Inflammatory macrophage treated with lipopolysaccharide for 1 hour (primary cell): ENCODE measurements at places on chromosomes 6 and 20.

GRCh38 chr20:23287354-23288190, 63.0 kb upstream of the NXT1 start:
- DNase-seq, result no peak

DNA sequence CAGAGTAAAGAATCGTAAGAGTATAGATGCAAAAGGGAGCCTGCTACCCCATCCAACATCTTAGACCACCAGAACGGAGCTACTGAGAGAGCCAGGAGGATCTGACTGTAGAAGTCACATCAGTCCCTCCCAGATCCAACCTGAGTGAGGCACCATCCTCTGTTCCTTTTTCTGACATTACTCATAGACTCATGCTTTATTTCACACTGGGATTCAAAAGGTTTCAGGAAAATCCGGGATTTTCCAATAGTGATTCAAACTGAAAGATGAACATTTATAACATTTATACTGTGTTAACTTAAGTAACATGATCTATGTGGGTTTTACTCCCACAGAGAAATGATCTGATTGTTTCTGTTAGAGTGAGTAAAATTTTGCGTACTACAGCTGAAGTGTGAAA, 868.6 kb upstream of the GJE1 start:
- peak; percentile 1 for DNase-seq

DNA sequence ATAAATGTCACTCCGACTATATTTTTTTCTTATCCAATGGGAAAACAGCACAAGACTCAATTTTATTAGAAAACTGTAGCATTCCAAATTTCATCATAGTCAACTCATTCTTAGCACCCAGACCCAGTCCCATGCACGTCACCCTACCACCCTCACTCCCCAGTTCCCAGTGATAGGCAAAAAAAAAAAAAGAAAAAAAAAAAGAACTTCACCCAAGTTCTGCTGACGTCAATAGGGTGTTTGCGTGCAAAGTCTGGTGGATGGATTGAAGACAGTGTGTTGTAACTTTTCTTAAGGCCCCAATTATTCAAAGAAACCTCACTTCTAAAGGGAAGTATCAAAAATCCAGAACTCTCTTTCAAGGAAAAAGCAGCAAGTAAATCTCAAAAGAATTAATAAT, 213.9 kb upstream of the PRDM1 start:
- peak; percentile 85 for DNase-seq

DNA sequence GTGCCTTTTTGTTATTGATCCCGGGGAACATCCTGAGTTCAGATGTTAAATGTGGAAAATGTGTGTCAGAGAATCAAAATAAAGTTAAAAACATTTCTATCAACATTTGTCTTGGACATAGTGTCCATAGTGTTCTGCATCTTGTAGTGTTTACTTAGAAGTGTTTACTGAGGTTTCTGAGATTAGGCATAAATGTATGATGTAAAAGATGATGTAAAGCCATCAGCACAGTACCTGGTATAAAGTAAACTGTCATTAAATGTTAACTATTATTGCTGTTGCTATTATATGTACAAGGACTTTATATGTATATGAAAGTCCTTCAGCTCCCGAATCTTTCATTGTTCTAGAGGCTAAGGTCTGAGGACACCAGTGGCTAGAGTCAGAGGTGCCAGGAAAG, 28.2 kb upstream of the VEGFA start:
- DNase-seq, result no peak

DNA sequence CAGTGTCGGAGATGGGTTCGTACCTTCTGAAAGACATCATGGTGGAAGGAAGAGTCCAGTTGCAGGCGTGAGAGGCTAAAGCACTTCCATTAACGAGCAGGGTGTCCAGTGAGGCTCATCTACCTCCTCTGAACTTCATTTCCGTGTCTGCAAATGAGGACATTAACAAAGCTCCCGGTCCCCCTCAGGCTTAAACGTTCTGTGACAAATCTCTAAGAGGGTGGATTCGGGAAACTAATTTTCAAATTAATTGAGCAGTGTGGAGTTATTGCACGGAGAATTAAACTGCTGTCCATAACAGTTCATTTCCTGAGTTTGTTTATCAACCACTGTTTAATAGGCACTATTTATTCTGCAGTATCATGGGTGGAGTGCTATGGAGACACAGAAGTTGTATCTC, 68.2 kb downstream of the TRMT6 start:
- DNase-seq, result no peak

- no peak for DNase-seq
These were observed 397.2 kb downstream of the SAMD5 start for GRCh38 chr6:147905711-147906110.

DNA sequence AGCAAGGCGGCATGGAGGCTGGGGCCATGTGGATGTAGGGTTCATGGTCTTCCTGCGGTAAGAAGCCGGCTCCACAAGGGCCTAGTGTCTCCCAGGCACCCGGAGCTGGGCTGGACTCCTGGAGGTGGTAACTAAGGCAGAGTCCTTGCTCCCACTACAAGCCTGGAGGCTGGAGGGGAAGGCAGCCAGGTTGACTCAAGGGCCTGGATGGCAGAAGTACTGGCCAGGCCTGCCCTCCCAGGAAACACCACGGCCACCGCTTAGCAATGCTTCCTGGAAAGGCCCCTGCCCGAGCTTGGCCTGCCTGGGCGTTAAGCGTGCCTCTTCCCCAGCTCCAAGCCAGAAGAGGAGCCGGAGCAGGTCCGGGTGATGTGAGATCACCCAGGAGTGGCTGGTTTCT, 182.0 kb downstream of the ZDHHC14 start:
- no peak for DNase-seq

GRCh38 chr6:101001012-101001411, 119.9 kb upstream of the ASCC3 start:
- peak; percentile 36 for DNase-seq

DNA sequence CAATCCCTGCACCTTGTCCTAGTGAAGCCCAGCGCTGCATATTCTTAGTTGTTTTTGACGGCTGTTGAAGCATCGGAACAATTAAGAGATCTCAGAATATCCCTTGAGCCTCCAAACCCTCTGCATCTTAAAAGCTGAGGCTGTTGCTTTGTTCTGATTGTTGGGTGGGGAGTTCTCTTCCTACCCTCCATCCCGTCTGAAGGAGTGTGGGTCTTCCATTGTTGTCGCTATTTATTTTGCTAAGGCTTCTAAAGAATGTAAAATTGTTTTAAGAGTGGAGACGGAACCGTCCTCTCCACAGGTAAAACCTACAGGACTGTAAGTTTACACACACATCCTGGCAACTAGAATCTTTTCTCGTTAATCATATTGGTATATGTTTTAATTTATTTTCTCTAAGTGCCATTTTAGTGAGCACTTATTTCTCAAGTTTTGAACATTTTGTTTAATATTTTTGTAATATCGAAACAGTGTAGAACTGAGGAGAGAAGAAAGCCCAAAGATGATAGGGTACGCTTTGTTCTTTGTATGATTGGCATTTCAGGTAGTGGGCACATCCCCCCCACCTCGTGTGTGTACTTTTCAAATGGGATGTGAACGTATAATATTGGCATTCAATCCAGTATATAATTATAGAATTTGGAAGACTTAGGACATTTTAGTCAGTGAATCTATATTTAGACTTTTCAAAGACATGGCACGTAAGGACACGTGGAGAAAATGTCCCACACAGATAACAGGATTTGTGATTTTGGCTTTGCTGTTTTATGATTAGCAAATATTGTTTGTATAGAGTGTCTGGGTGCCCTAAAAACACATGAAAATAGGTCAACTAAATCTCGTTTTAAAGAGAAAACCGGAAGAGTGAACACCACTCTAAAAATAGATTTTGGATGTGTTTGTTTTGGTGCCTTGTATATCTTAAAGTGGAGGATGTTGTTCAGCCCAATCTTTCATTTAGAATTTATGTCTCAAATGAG, 1.3 kb downstream of the RNF146 start:
- no peak for DNase-seq

DNA sequence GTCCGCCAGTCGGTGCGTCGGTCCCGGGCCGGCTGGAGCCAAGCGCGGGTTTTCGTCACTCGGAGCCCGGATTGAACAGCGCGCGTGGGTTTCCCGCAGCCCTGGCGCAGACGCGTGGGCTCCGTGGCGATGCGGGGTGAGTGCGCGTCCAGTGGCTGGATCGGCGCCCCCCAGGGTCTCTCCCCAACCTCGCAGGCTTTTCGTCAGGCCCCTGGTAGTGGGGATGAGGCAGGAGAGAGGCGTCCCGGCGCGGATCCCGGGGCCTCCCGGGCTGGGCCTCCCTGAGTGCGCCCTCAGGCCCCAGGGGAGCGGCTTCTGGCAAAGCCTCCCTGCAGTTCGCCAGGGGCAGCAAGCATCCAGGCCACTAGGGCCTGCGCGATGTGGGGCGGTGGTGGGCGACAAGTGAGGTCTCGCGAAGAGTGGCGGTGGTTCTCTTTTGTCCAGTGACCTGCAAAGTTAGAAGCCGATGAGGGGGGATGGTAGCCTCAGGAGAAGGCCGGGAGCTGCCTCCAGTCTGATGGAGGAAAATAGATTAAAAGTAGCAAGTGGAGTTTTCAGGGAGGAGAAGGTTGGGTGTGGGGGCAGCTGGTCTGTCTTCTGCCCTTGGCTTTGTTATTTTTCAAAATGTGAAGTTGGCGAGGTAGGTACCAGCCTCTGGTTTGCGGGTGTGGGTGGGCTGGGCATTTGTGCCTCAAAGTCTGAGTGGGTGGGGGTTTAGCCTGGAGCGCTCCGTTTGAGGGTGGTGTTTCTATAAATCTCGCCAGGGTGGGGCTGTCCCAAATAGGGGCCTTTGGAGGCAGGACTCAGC, 1.6 kb downstream of the TOX2 start:
- no peak for DNase-seq

- DNase-seq, result no peak
These were observed 296.4 kb downstream of the KHDRBS2 start for GRCh38 chr6:61989616-61990015.

GRCh38 chr6:366389-367297, 24.9 kb upstream of the IRF4 start:
- no peak for DNase-seq

GRCh38 chr20:46820682-46821081, 74.0 kb upstream of the EYA2 start:
- DNase-seq, result peak; percentile 1

GRCh38 chr6:32972353-32973143, 4.2 kb downstream of the BRD2 start:
- DNase-seq, result peak; percentile 61

- no peak for DNase-seq
These were observed 127.6 kb upstream of the PMEPA1 start for GRCh38 chr20:57837208-57838035.

DNA sequence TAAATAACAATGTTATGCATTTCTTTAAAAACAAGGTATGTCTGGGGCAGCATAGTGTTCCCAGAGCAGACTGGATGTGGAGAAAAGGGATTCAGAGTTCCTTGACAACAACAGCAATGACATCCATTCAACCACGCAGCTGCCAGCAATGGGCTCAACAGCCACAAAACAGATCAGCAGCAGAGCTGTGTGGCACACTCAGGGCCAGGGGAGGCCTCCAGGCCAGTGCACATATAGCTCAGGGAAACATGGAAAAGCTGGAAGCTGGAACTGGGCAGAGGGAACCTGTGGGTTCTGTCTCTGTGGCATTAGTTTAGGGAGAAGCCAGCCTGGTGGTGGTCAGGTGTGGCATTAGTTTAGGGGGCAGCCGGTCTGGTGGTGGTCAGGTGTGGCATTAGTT, 148.3 kb downstream of the SMOC2 start:
- no peak for DNase-seq

DNA sequence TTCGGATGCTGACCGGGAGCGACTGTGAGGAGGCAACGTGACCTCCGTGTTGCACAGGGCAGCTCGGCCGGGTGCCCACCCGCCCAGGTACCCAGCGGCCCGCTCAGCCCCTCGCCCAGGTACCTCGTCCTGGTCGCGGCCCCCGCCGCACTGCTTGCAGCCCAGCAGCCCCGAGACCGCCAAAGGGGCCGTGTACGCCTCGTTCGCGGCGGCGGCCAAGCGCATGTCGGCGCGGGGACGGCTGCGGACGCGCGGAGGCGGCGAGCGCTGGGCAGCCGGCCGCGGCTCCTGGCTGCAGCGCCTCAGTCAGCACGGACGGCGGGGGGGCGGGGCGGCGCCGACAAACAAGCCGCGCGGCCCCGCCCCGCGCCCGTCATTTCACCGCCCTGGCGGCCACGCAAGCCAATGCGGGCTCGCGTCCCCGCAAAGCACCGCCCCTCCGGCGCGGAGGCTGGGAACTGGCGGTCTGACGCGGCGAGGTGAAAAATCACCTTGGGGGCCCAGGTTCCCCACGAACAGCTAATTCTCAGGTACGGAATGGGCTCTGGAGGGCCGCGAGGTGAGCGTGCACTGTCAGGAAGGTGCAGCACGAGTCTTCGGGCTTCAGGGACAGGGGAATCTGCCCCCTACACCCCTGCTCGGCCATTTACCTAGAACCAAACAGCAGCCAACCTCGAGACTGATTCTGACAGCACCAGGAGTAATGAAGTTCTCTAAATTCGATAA, 85.2 kb downstream of the SESN1 start:
- DNase-seq, result peak; percentile 91

GRCh38 chr20:2983508-2983907, 59.9 kb upstream of the GNRH2 start:
- no peak for DNase-seq

GRCh38 chr6:169227116-169227515, 26.5 kb downstream of the THBS2 start:
- DNase-seq, result no peak

- no peak for DNase-seq
These were observed 77.5 kb upstream of the MRPS10 start for GRCh38 chr6:42295181-42295580.

GRCh38 chr6:108291091-108291490, 3.8 kb upstream of the AFG1L start:
- no peak for DNase-seq

GRCh38 chr6:2917065-2917464, 14.0 kb upstream of the SERPINB9 start:
- no peak for DNase-seq

DNA sequence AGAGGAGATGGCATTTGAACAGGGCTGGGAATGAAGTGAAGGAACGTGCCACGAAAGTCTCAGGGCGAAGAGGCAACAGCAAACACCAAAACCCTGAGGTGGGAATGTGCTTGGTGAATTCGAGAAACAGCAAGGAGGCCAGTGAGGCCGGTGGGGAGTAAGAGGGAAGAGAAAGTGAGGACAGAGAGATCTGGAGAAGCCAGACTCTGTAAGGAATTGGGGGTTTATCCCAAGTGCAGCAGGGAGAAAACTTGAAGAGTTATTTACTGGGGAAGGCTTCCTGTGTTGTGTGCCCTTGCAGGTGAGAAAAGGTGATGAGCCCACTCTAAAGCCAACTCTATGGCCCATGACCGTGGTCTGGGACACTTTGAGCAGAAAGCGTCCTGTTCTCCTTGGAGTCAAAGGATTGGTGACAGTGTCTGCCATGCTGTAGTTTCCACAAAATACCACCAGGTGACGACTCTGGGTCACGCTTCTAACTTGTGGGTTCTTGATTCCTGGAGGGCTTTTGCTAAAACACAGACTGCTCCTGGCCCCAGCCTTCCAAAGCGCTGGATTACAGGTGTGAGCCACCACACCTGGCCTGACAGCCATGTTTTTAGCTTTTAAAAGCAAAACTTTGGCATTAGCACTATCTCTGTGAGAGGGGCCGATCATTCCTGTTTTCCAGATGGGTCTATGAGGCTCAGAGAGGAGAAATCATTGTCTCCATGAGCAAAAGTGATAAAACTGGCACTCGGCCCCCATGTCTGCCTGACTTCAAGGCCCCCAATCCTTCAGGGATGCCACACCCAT, 18.0 kb upstream of the CSNK2A1 start:
- DNase-seq, result peak; percentile 86

- no peak for DNase-seq
These were observed 23.2 kb downstream of the PPP1R16B start for GRCh38 chr20:38828514-38829295.
